GM12864 (cell line): ENCODE measurements at places on chromosomes 6 and 20.

- DNase-seq, result no peak
These were observed 56.8 kb upstream of the FABP7 start for GRCh38 chr6:122722746-122723145.

DNA sequence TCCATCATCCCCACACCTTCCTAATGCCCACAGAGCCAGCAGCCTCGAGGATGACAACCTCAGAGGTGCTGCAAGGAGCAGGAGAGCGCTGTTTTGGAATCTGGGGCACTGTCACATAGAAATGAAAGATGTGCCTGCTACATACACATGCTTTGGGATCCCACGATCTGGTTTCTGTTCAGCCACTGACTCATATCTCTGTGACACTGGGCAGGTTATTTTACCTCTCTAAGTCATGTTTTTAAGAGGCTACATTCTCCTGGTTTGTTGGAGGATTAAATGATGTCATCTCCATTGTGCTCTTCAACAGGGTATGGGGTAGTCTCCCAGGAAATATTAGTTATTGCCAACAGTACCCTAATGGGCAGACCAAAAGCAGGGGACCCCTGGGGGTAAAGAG is 32.6 kb upstream of the TAB2 start:
- DNase-seq, result no peak

- no peak for DNase-seq
These were observed 74.4 kb downstream of the DOK5 start for GRCh38 chr20:54549658-54550326.

GRCh38 chr20:10367693-10367942 is 66.4 kb downstream of the MKKS start:
- DNase-seq, result no peak

- no peak for DNase-seq
These were observed 77.4 kb upstream of the F13A1 start for GRCh38 chr6:6397842-6398241.

DNA sequence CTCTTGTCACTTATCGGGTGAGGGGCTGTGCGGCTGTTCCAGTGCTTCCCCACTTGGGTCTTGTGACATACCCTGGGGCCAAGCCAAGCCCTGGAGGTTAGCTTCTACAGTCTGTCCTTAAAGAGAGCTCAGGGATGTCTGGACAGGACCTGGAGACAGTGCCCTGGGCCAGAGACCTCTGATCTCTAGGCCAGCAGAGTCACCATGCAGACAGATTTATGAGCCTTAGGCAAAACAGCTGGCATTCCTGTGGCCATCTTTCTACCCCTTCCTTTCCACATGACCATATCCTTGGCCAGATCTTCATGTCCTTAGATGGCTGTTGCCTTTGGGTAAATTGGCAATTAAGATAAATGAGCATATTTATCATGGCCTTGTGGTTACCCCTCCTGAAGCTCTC is 678.6 kb downstream of the MAFB start:
- DNase-seq, result no peak

GRCh38 chr6:90227673-90228072 is 69.0 kb downstream of the BACH2 start:
- no peak for DNase-seq

- peak; percentile 38 for DNase-seq
These were observed 90.9 kb downstream of the DTD1 start for GRCh38 chr20:18678549-18679419.

DNA sequence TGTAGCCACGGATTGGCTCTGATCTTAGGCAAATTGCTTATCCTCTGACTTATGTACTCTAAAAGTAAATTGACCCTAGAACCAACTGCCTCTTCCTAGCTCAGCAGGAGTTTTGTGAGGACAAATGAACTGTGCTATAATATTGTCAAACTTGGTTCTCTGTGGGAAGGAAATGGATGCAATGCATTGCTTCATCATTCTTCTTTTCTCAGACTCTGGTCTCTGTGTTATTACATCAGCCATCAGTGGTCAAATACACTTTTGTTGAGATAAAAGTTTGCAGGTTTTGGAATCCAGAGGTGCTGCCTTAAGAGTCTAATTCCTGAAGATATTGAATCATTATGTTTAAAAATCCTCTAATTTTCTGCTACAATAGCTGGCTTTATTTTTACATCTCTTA is 64.9 kb downstream of the SLC24A3 start:
- no peak for DNase-seq

- peak; percentile 65 for DNase-seq
These were observed 47.1 kb upstream of the TBC1D7 start for GRCh38 chr6:13375360-13375878.

GRCh38 chr6:130933712-130934200 is 106.5 kb downstream of the SMLR1 start:
- no peak for DNase-seq

GRCh38 chr6:84017709-84018452 is 15.7 kb upstream of the MRAP2 start:
- no peak for DNase-seq

- DNase-seq, result no peak
These were observed 162.9 kb downstream of the JARID2 start for GRCh38 chr6:15408758-15409157.

GRCh38 chr20:48818481-48818987 is 9.3 kb downstream of the PREX1 start:
- no peak for DNase-seq

GRCh38 chr20:8807480-8808201 is 261.2 kb upstream of the PLCB4 start:
- DNase-seq, result no peak

DNA sequence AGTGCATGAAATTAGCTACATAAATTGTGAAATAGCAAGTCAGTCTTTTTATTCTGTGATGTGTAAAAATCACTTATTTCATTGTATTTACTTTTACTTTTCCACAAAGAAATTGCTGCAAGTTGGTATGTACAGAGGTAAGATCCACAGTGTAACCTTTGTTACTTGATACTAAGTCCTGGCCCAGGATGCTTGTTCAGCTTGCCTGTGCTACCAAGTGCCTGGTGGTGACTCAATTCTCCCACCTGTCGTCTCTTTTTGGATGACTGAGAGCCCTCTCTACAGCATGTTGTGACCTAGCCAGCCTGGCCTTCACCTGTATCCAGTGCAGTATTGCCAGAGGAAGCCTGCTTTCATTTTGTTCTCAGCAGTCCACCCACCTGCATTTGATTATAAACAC is 54.9 kb downstream of the ANKRD6 start:
- no peak for DNase-seq

- DNase-seq, result no peak
These were observed 224.9 kb downstream of the ANKRD60 start for GRCh38 chr20:58003525-58003924.
